DMS153 (cell line): ENCODE measurements at places on chromosomes 1 and 21.

GRCh38 chr1:70034403-70034802, 171.0 kb downstream of the LRRC40 start:
- peak; percentile 83 for DNase-seq

DNA sequence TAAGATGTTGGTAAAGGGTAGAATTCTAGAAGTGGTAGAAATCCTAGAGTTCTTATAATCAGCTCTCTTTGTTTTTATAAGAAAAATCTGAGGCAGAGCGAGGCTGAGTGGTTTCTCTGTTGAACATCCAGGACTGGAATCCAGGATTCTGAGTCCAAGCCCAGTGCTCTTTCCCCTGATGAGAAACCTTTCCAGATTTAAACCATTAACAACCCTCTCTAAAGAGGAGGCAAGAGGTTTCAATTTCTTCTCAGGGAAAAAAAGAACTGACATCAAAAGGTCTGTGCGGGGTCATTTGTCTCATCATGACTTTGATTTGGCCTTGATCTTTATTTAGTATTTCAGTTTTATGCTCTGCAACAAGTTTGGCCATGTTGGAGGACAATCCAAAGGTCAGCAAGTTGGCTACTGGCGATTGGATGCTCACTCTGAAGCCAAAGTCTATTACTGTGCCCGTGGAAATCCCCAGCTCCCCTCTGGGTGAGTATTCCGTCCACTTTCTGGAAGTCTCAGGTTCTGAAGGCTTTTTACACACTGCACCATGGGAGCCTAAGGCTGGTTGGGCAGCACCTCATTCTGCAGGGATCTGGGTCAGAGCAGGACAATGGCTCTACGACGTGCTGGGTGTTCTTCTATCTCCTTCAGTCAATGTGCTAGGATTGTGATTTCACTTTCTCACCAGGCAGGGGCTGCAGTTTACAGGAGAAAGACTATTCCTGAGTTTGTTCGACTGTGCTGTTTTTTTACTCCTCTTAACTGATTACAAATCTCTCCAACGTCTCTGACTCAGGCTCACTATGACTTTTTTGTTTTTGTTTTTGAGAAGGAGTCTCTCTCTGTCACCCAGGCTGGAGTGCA, 18.9 kb upstream of the CCT8 start:
- no peak for DNase-seq

- DNase-seq: no peak
These were observed 94.7 kb downstream of the ATP1B1 start for GRCh38 chr1:169201084-169201619.

DNA sequence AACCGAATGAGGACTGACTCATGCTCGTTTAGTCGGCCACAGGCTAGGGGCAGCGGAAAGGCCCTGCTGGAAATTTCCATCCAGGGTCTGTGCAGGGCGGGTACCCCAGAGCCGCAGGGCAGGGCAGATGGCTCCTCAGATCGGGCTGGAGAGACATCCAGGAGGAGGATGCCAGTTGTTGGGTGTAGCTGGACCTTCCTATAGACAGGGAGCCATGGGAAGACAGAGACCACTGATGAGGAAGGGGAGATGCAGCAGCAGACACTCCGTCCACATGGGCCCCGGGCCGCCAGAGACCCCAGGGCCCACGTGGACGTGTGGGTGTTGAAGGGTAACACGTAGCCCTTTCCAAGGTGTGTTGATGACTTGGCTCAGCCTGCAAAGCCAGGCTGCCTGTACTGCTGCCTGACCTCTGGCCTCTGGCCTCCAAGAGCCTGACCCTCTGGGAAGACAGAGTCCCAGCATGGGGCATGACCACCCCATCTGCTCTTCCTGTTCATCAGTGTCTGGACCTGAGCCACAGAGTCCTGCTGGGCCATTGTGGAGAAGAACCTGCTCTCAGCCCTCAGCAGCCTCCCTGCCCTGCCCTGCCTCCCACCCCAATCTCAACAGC, 4.8 kb downstream of the GNG4 start:
- no peak for DNase-seq

DNA sequence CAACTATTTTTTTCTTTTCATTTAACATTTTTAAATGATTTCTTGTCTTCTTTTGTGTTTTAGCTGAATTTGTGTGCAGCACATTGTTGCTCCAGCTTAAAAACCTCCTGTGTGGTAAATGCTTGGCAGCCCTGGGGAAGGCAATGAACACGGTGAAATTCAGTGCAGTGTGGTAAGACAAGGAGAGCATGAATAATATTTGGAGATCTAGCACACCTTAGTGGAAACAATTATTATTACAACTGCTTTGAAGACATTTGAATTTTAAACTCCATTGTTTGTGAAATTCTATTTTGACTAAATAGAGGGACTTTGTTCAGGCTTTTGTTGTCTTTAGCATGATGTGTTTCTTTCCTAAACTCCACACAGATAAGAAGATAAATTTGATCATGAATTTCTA, 242.6 kb upstream of the CXADR start:
- DNase-seq: peak; percentile 46

GRCh38 chr21:44294391-44295162, 5.3 kb upstream of the PFKL start:
- DNase-seq: no peak

GRCh38 chr1:162179121-162179520, 109.6 kb downstream of the NOS1AP start:
- DNase-seq: no peak

GRCh38 chr1:161133220-161133740, 813 bp upstream of the DEDD start:
- DNase-seq: no peak

DNA sequence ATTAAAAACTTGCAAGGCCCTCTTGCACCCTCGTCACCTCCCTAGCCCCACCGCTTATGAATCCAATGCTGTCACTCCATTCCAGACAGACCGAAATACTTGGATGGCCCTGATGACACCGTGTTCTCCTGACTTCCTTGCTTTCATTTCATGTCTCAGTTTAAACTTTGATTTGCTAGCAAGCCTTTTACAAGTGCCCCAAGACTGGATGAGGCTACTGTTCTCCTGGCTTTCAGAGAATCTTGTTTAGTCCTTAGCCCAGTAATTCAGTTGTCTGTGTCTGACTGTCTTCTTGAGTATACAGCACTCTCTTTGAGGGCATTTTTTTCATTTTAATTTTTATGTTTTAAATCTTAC, 824 bp upstream of the IFI44L start:
- DNase-seq: no peak

DNA sequence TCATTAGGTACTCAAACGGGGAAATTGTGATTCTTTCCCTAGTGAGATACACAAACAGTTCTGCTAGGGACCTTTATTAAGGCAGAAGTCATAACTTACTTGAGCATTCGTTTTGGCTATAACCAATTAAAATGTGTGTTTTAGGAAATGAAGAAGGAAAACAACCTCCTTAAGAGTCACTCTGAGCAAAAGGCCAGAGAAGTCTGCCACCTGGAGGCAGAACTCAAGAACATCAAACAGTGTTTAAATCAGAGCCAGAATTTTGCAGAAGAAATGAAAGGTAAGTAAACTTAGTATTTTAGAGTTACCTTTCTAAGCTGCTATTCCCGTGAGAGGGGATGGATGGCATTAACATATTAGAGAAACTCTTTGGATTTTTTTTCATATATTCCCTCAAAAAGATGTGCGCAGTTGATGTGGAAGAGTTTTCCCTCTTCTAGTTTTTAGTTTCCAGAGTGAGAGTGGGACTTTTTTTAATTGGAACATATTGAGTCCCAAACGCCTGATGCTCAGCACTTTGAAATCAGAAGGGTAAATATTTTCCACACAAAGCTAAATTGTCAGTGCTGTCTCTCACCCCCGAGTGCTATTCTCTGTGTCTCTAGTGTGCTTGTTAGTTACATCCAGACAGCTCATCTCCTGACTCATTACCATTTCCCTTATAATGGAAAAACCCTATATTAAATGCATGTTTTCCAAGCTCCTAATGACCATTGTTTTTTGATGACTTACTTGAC, 34.9 kb downstream of the CENPF start:
- peak; percentile 1 for DNase-seq

- no peak for DNase-seq
These were observed 26.2 kb downstream of the VASH2 start for GRCh38 chr1:212976586-212976985.

DNA sequence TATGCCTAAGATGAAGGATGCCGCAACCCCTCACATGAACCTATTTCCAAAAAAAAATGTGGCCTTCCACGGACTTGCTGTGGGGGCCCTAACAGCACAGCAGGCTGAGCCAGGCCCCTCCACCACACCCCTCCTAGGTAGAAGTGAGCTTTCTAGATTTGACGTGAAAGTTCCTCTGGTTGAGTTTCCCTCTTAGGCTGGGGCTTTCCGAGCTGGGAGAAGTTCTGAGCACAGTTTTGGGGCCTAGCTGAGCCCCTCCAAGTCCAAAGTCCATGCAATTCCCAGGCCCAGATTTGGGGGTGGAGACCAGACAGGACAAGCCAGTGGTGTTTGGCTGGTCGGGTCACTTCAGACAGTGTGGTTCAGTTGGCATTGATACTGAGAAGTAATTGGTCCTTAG, 13.8 kb upstream of the PHLDA3 start:
- no peak for DNase-seq

- DNase-seq: no peak
These were observed 5.3 kb downstream of the IL23R start for GRCh38 chr1:67171574-67171955.

GRCh38 chr1:201331166-201331565, 46.3 kb downstream of the TNNT2 start:
- no peak for DNase-seq

DNA sequence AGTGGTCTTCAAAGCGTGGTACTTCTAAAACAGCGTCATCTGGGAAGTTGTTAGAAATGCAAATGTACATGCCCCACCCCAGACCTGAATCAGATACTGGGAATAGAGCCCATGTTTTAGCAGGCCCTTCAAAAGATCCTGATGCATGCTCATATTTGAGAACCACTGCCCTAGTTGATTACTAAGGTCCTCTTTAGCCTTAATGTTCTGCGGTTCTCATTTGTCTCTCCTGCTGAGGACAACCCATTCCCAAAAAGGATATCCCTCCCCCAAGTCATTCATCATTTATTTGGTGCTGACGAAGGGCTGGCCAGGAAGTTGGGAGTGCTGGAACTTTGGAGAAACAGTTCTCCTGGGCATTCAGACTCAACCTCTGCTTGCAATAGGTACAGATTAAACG, 92.4 kb upstream of the RALGPS2 start:
- no peak for DNase-seq

- DNase-seq: no peak
These were observed 107.3 kb downstream of the CLEC20A start for GRCh38 chr1:178389441-178389840.

GRCh38 chr1:9824702-9825089, 931 bp upstream of the CLSTN1 start:
- DNase-seq: no peak

GRCh38 chr1:32239790-32240139, 7.3 kb upstream of the FAM167B start:
- DNase-seq: peak; percentile 60

- no peak for DNase-seq
These were observed 15.2 kb upstream of the TRIM45 start for GRCh38 chr1:117136749-117137148.

DNA sequence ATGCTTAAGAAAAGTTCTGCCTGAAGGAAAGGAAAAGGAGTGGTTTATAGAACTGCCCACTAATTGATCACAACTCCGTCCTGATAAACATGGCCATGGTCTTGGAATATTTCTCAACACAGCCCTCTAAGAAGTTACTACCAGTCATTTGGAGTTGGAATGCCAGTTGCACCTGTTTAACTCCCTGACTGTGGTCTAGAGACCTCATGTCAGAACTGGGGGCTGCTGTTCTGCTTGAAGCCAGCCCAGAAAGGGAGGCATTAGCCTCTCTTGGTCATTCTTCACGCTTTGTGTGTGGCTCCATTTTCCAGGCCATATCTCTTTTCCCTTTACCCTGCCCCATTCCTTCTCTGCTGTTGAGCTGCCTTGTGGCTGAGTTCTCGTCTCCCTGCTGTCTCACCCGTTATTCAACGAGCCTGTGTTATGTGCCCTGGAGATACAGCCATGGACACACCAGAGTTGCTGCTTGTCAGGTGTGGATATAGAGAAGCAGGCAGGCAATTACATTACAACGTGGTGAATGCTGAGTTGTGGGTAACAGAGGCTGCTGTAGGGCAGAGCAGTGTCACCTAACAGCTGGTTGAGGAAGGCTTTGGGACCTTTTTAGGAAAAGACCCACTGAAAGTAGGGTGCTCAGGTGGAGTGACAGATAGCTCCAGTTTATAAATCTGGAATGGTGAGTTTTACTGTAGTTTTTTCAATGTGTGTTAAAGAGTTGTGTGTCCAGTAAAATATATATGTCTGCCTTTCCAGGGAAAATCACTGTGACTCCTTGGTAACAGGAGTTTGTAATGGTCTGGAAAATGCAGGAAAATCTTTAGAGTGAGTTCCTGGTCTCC, 137.0 kb upstream of the IPO9 start:
- no peak for DNase-seq

DNA sequence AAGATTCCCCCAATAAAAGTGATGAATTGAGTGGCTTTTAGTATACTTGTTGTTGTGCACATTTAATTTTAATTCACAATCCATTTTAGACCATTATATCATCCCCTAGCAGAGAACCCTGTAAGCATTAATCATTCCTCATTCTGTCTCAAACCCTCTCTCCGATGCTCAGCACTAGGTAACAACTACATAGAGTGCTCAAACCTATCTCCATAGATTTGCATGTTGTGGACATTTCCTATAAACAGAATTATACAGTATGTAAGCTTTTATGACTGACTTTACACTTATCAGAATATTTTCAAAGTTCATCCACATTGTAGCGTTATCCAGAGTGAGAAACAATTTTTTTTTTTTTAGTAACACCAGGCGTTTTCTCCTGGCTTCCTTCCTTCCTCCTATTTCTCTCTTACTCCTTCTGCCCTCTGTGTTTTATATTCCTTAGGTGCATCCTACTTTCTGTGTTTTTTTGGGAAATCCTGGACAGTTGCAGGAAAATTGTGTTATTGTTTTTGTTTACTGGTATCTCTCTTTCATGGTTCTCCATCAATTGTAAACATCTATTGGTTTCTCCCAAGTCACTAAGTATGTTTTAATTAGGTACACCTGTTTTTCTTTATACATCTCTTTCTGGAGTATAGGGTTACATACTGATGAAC, 1528.0 kb upstream of the TPTE start:
- DNase-seq: no peak

DNA sequence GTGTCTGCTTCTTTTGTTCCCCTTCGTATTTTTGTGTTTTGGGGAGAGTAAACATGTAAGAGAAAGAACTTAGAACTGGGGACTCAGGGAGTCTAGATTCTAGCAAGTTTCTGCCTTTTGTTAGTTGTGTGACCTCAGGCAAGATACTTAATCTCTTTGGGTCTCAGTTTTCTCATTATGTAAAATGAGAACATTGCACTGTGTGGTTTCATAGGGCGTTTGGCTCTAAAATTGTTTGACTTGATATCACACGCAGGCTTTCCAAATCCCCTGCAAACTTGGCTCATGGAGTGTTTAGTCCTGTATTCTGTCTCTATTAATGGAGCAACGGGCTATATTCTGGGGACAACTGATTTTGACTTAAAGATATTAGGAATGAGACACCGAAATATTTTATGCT, 57.7 kb downstream of the NTNG1 start:
- no peak for DNase-seq

- no peak for DNase-seq
These were observed 42.5 kb downstream of the IFI44 start for GRCh38 chr1:78691995-78692747.
